Glutamatergic neuron (in vitro differentiated cells): ENCODE measurements at places on chromosomes 5 and 9. TPM values are rescaled to one million over a fixed set of nuclear protein-coding genes. Genes with fewer than 3 reads are reported as not detected.

- no peak for DNase-seq
Measured at GRCh38 chr5:174096619-174097018, 51.1 kb downstream of the NSG2 start.

DNA sequence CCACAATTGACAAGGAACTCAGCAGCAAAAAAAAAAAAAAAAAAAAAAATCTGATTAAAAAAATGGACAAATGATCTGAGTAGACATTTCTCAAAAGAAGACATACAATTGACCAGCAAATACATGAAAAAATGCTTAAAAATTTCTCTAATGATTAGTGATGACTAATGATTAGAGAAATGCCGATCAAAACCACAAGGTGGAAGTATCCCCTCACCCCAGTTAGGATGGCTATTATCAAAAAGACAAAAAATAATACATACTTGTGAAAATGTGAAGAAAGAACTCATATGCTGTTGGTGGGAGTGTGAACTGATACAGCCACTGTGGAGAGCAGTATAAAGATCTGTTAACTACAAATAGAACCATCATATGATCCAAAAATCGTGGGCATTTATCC is 245.3 kb downstream of the OSTF1 start:
- DNase-seq: no peak

EGFLAM gene
- 13.2 TPM for total RNA-seq

BHMT2 gene
- not detected for total RNA-seq

DNA sequence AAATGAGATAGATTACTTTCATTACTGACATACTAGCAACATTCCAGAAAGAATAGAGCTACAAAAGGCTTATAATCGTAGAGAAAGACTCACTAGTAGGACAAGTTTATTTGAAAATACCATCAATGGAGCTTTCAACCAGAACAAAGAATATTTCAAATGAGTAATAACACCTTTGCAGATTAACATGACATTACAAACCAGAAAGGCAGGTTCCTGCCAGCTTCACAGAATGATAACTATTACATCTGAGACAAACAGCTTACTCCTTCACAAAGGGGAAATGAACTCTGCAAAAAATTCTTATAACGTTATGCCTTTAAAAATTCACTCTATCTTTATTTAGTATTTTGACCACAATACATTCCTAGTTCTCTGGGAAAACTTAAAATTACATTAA is 103.1 kb downstream of the EPB41L4A start:
- DNase-seq: no peak
